GM12878 (cell line): ENCODE measurements at places on chromosomes 1 and 21. TPM values are rescaled to one million over a fixed set of nuclear protein-coding genes. Genes with fewer than 3 reads are reported as not detected.

IVL gene
- 12.1 and 12.2 TPM in 2 replicates for total RNA-seq

THEM5 gene
- not detected in 2 replicates for total RNA-seq

PRR9 gene
- total RNA-seq: not detected in 2 replicates

KRTAP13-2 gene
- total RNA-seq: not detected in 2 replicates

NPHS2 gene
- total RNA-seq: not detected in 2 replicates

CHAF1B gene
- 24.8 TPM in 2 replicates for total RNA-seq

GJB5 gene
- not detected in 2 replicates for total RNA-seq

RIIAD1 gene
- not detected in 2 replicates for total RNA-seq

KLF17 gene
- total RNA-seq: not detected in 2 replicates

SERPINC1 gene
- 0.44 and 0.61 TPM in 2 replicates for total RNA-seq

NCAM2 gene
- 0.13 TPM in 1 of 2 replicates, not detected in the other for total RNA-seq

XCL1 gene
- total RNA-seq: 8.8 and 10.4 TPM in 2 replicates

NOS1AP gene
- total RNA-seq: 0.15 TPM in 1 of 2 replicates, not detected in the other

SPRR1B gene
- not detected in 2 replicates for total RNA-seq

FPGT gene
- total RNA-seq: 9.3 and 10.7 TPM in 2 replicates

AK5 gene
- total RNA-seq: 0.33 TPM in 1 of 2 replicates, not detected in the other

TDRD5 gene
- not detected in 2 replicates for total RNA-seq

ERG gene
- not detected in 2 replicates for total RNA-seq

ACKR1 gene
- 0.35 and 0.38 TPM in 2 replicates for total RNA-seq
